Activated naive CD8-positive, alpha-beta T cell treated with anti-CD3 and anti-CD28 coated beads for 36 hours (primary cell): ENCODE measurements at places on chromosomes 13 and 19.

- DNase-seq, result no peak
Measured at GRCh38 chr19:33440241-33440640, 66.7 kb downstream of the CEBPG start.

- no peak for DNase-seq
Measured at GRCh38 chr13:40087091-40088002, 431.9 kb downstream of the COG6 start.

GRCh38 chr19:48659768-48660167 lies 13.0 kb downstream of the NTN5 start:
- DNase-seq, result no peak

DNA sequence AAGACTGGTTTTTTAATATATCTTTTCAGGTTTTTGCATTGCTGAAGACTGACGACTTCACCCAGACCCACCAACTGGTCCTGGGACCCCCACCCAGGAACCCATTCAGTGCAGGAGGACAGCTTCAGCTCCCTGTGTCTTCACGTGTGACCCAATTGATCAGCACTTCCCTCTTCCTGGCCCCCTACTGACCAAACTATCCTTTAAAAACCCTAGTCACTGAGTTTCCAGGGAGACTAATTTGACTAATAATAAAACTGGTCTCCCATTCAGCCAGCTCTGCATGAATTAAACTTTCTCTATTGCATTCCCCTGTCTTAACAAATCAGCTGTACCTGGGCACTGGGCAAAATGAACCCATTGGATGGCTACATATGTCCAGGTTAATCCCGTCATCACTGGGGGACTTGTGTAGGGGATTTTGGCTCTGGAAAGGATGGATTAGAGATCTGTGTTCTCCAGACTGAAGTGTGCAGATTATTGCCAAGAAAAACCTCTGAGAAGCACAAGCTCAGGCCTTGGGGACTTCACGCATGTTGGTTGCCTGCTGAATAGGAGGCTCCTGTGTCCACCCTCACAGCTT lies 16.3 kb upstream of the PARP4 start:
- DNase-seq, result no peak

DNA sequence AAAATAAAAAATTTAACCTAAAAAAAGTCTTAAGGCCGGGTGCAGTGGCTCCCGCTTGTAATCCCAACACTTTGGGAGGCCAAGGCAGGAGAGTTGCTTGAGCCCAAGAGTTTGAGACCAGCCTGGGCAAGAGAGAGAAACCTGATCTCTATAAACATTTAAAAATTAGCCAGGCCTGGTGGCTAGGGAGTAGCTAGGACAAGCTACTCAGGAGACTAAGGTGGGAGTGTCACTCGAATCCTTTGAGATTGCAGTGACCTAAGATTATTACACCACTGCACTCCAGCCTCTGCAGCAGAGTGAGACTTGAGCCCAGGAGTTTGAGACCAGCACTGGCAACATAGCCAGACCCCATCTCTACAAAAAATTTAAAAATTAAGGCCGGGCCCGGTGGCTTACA lies 1.1 kb downstream of the CCDC97 start:
- no peak for DNase-seq

GRCh38 chr19:51783372-51783771 lies 11.6 kb upstream of the FPR3 start:
- peak; percentile 3 for DNase-seq
